ENCODE measurements at places on chromosomes 16 and 17. TPM values are rescaled to one million over a fixed set of nuclear protein-coding genes. Genes with fewer than 3 reads are reported as not detected.
A peak's percentile ranks its signal among the peaks of the same experiment; 100 is the strongest.

DNA sequence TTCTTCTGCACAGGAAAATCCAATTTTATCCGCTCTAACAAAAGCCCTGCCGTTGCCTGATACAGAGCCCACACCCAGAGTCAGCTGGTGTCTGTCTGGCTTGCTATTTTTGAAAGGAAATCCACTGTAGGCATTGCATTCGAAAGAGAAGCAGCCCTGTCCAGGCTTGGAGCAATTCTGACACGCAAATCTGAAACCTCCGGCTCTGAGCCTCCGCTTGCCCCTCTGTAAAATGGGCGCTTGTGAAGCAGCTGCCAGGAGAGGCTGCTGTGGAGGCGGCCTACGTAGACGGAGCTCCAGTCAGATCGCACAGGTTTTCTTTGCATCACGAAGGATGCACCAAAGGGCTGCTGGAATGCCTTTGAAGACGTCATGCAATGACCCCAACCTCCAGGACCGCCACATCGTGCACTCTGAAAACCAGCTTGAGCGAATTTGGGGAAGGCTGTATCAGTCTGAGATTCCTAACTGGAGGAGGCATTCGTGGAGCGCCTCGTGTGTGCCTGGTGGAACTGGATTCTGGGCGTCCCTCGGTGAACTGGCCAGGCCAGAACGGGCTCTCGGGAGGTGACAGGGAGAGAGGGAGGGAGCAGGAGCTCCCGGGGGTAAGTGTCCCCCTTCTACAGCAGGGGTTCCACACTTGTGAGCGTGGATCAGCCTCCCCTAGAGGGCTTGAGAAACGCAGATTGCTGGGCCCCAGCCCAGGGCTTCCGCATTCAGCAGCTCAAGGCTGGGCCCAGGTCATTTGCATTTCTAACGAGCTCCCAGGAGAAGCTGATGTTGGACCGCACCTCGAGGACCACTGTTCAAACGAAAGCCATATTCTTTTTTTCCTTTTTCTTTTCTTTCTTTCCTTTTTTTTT is 215.5 kb downstream of the MRTFB start:
- no peak for DNase-seq

- DNase-seq, result no peak
These were observed 46.8 kb downstream of the ZFPM1 start for GRCh38 chr16:88499836-88500251.

Gene RHOT1
- 50.4 TPM for total RNA-seq

DNA sequence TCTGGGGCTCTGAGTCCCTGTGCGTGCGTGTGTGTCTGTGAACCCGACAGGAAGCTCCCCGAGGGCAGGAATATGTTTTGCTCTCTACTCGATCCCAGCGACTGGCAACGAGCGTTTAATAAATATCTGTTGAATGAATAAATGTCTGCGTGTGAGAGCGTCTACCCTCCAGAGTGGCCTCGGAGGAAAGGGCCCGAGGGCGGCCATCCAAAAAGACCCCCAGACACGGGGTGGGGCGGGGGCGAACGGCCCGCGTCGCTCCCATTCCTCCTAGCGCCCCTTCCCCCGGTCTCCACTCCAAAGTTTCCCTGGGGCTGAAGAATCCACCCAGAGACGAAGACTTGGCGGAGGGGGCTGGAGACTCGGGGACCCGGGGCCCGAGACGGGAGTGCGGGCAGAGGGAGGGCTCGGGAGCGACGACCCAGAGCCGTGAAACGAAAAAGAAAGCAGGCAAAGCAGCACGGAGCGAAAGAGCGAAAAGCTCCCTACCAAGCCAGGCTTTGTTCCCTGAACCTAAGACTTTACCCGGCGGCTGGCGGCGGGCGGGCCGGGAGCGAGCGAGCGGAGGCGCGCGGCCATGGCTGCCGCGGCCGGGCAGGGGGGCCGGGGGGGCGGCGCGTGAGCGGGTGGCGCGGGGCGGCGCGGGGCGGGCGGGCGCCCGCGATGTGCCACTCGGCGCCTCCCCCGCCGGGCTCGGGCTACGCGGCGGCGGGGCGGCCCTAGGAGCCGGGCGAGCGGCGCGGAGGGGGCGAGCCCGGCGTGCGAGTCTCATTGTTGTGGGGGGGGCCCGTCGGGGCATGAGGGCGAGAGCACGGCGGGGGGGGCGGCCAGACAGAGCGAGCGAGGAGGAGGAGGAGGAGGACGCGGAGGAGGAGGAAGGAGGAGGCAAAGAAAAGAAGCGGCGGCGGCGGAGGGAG is at the start of gene MLLT6:
TSS of gene MLLT6 (plus strand) at position 668 of the 917 bp plus-strand sequence. CDS start 360 bp downstream, outside the sequence.
- DNase-seq, result peak; percentile 88

- no peak for DNase-seq
These were observed 4.0 kb downstream of the PRSS53 start for GRCh38 chr16:31084584-31085302.

Gene PRPF8
- 285 TPM for total RNA-seq

DNA sequence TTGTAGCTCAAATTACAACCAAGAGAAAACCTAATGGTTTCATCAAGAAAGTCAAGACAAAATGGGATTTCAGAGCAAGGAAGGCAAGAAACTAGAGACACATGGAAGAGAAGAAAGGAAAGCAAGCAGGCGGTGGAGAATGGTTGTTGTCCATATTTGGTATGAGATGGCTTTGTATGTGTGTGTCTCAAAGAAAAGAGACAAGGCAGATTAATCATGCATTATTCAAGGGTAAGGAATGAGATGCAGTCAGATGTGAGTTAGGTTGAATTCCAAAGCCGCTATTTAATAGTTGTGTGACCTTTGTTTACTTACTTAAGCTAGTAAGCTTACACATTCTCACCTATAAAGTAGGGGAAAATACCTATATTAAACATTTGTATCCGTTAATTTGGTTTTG is 1029.6 kb downstream of the CDH11 start:
- no peak for DNase-seq

Gene KRTAP1-4
- total RNA-seq, result not detected

- peak; percentile 94 for DNase-seq
These were observed at the start of gene CDK10 for GRCh38 chr16:89686520-89687091. Gene CDK10, plus strand, starts transcription at chr16:89686689. Its CDS starts 22 bp downstream, at chr16:89686711.

- no peak for DNase-seq
These were observed 26.9 kb downstream of the ZNRF1 start for GRCh38 chr16:75025761-75026160.

DNA sequence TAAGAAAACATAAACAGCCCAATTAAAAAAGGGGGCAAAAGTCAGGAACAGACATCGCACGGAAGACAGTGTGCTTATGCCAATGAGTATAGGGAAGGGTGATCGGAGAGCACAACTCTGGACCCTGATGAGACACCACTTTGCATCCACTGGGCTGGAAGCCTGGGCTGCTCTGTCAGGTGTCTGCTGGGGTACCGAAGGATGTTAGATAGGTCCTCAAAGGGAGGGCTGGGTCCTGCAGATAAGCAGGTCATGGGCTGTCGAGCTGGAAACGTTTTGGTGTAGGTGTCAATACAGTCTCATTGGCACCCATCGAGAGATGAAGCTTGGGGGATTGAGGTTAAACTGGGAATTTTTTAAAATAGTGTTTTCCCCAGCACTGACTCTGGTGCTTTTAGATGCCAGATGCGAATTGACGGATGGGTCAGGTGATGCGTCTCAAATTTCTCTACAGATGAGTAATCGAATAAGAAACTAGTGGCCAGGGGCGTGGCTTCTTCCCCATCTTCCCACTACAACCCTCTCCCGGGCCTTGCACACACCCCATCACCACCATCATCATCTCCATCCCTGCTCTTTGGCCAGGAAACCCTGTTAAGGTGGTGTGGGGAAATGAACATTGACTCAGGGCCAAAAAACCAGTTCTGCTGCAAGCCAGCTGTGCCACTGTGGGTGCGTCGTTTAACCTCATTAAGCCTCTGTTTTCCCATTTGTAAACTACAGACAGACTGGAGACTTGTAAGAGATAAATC is 47.8 kb upstream of the IRF8 start:
- peak; percentile 38 for DNase-seq

Gene TNS4
- 0.36 TPM for total RNA-seq

- peak; percentile 53 for DNase-seq
These were observed 8.0 kb upstream of the ZNF469 start for GRCh38 chr16:88374736-88375135.

DNA sequence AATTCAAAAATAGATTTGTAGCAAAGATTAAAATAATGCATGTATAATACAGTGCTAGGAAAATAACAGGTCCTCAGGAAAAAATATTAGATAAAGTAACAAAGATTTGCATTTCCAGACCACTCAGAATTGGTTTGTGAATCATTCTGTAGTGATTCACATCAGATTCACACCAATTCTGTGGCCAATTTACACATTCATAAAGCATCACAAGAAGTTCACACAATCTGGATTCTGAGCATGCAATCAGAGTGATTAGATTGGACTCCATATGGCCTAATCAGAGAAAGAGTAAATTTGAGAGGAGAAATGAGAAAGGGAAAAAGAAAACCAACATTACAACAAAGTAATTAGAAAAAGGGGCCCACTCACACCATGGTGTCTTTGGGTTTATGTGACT is 36.0 kb upstream of the SLC47A1 start:
- DNase-seq, result no peak

DNA sequence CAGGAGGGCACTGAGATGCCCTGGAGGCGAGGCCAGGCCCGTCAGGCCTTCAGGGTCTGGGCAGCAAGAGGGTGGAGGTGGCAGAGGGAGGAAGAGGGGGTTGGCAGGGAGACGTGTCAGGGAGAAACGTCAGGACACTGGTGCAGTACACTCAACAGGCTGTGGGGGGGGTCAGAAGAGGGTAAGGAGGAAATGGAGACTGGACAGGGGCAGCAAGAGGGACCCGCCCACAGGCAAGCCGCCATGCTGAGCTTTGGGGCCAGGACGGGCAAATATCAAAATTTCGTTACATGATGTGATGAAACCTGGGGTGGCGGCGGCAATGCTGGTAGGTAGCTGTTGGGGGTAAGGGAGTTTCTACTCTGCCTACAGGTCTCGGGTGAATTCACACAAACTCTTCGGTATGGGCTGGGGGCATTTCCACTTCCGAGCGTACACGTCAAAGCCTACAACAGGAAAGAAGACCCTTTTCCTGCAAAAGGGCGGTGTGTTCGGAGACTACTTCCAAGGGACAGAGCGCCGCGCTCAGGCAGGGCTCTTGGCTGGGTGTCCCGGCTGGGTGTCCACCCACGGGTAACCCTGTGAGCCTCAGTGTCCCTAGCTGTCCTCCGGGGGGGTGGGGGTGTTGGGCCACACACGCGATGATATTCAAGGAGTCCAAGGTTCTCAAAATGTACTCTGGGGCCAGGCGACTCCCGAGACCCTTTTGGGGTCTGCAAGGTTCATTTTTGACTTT is 43.3 kb upstream of the ATP2A3 start:
- peak; percentile 54 for DNase-seq

DNA sequence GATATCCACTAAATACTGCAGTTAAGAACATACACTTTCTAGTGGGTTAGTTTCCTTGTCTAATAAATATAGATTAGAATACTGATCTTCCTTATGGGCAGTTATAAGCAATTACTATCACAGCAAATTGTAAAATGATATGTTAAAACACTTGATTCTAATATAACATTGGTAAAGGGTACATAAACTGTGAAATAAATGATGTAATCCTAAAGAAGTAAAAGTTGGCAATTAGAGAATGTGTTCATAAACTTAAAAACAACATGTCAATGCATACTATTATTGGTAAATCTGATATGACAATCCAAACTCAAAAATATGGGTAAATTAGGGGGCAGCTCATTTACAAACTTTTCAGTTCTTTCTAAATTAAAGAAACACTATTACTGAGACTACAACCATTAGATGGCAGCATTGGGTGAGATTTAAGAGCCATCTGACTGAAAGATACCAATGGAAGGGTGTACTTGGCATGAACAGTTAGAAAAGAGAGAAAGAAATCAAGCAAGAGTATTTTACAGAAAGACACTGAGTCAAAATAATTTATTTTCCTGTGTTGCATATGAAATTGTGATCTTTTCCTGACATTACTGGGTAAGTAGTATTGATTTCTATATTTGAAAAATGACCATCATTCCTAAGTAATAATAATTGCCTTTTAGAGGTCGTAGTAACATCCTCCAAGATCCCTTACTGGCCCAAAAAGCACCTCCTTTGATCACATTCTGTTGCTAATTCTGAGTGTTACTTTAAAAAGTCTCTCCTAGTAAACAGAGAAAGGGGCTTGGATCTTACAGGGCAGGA is 119.6 kb downstream of the SPAG9 start:
- no peak for DNase-seq

GRCh38 chr17:63249256-63250004 is 196.7 kb downstream of the CYB561 start:
- no peak for DNase-seq

Gene XYLT1
- total RNA-seq, result 17.3 TPM

GRCh38 chr17:8776248-8776647 is 17.9 kb upstream of the SPDYE4 start:
- no peak for DNase-seq

DNA sequence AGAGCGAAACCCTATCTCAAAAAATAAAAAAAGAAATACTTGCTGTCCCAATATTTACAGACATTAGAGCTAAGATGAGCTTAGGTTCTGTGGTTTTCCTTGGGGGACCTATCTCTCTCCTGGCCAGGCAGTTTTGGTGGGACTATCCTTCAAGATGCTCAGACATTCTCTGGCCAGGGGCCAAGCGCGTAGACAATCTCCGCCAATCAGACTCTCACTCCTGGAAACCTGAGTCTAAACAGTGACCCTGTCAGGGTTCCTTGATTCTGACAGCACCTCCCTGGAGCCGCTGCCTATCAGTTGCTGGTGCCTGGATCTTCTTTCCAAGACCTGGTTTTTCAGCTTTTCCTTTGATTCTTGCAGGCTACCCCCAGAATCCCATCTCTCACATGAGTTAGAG is 45.6 kb downstream of the EMP2 start:
- DNase-seq, result no peak

Gene CDC42EP4
- 98.8 TPM for total RNA-seq

DNA sequence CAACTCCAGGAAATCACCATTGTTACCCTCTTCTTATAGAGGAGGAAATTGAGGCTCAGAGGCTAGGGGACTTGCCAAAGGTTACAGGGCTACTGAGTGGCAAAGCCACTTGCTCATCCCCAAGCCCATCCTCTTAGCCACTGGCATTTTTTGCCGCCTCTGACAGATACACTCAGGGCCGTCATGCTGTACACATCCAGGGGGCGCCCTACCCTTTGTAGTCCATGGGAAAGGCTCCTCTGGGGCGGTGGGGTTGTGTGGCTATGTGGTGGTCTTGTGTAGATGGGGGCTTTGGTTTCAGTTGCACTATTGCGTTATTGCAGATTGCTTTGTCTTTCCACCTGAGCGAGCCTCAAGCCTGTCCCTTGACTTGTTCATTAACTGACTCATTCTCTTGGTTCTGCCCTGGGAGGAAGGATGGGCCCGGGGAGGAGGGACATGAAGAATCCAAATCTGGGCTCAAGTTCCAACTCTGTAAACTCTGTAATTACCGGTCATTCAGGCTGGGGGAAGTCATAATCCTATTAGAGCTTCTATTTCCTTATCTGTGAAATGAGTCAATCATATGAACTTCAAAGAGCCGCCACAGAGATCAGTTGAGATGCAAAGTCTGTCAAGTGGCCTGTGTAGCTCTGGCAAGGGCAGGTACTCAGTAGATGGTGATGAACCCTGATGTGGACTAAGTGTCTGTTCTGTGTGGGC is 2.8 kb downstream of the NOS2 start:
- DNase-seq, result no peak

- no peak for DNase-seq
These were observed 203.5 kb downstream of the CEP112 start for GRCh38 chr17:65988451-65988850.

GRCh38 chr17:63247706-63248105 is 198.4 kb downstream of the CYB561 start:
- no peak for DNase-seq

Data from sciatic nerve (tissue), 2 donors.